ENCODE measurements at places on chromosomes 3 and 15.

- no peak for DNase-seq
Observed at GRCh38 chr3:61029194-61029593, 222.1 kb downstream of the FHIT start.

GRCh38 chr3:133292296-133292695 lies 107.6 kb upstream of the BFSP2 start:
- DNase-seq, result no peak

DNA sequence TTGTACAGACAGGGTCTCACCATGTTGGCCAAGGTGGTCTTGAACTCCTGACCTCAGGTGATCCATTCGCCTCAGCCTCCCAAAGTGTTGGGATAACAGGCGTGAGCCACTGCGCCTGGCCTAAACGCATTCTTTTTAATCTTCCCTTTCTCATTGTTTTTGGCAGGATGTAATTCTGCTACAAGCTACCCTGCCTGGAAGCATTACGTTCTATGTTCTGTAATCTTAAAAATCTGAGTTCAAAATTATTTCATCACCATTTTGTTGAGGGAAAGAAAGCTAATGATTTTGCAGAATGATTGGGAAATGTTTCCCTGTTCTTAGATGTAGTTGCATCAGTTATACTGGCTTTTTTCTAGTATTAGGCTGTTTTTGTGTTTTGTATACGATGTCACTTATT lies 71.5 kb downstream of the RGMA start:
- DNase-seq, result peak; percentile 54

DNA sequence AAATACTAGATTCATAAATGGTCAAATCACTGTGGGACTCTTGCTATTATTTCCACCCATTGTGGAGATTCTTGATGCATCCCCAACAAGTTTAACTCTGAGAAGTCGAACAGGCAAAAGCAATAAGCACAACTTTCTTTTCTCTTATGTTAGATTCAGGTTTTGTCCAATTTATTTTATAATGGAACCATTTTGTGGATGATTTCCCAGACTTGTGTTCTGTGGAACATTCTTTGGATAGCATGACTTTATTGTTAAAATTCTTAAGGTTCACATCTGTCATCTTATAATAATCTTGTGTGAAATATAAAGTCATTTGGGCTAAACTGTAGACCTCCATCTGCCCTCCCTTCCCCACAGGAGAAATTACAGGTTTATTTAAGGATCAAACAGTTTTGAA lies 213.7 kb downstream of the LPP start:
- no peak for DNase-seq

DNA sequence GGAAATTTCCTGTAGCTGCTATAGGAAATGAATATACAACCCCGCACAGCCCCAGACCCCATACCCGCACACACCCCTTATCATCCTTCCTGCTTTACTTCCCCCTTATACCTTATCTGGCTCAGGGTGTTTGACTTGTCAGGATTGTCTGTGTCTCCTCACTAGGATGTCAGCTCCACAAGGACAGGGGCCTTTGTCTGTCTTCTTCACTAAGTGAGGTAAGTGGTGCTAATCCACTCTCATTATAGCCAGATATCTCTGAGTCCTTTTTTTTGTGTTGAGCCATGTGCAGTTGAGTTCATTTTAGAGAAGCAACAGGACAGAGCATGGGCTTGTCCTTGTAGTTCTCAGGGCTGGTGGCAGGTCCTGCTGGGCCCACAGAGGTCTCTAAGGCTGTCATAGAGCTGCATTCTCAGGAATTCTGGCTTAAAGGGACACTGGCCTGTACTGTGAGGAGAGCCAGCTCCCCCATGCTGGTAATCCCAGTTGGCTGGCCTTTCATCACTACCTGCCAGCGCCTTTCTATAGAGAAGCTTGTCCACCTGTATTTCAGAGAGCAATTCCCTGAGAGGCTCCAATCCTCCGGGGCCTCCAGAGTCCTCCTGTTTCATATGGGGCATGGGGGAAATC lies 9.0 kb downstream of the KY start:
- no peak for DNase-seq

GRCh38 chr3:119349354-119350041 lies 55.3 kb downstream of the ARHGAP31 start:
- no peak for DNase-seq

GRCh38 chr3:155744626-155745324 lies at the start of gene PLCH1:
TSS of gene PLCH1 (minus strand) at chr3:155745071. CDS start at chr3:155704224, 40,847 bp downstream.
- peak; percentile 40 for DNase-seq

DNA sequence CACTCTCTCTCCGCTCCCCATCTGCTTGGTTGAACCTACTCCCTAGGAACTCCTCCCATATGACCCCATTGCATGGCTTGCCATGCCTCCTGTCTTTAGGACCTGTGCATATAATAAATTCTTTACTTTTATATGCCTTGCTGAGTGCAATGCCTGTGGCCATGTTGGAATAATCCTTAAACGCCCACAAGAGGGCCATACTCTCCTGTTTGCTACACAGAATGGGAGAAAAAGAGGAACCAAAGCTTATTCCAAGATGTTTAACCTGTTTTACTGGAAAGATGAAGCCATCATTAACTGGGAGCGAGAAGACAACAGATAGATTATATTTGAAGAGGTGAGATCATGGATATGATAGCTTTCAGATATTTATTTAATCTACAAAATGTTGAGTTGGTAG lies 1097.8 kb downstream of the NAALADL2 start:
- DNase-seq, result no peak

GRCh38 chr3:196654735-196655090 lies 15.2 kb downstream of the NRROS start:
- no peak for DNase-seq

DNA sequence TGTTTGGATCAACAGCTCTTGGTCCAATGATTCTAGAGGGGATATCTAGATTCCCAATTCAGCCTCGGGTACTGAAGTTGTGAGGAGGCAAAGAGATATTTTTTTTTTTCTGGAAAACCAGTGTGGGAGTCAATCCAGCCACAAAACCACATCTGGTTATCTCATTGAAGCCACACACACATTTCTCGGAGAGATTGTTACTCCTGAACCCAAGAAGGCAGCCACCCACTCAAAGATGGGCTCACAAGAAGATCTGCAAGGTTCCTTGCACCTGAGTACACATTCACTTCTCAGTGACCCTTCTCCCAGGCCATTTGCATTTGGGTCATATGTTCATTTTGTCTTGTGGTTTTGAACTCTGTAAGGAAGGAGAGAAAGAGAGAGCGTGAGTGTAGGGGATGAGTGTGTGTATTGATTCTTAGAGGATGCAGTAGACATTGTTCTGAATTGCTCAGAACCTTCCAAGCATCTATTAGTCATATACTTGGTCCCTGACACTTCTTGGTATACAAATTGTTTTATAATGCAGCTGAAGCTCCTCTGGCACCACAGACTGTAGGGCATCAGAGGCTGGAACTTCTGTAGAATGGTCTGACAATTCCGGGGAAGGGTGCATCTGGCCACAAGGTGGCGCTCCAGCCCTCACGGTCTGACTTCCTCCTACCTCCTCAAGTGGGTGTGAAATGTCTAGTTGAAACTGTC lies 39.3 kb upstream of the TRA2B start:
- DNase-seq, result peak; percentile 79

- DNase-seq, result no peak
Observed at GRCh38 chr15:100890051-100890720, 10.6 kb downstream of the ALDH1A3 start.

DNA sequence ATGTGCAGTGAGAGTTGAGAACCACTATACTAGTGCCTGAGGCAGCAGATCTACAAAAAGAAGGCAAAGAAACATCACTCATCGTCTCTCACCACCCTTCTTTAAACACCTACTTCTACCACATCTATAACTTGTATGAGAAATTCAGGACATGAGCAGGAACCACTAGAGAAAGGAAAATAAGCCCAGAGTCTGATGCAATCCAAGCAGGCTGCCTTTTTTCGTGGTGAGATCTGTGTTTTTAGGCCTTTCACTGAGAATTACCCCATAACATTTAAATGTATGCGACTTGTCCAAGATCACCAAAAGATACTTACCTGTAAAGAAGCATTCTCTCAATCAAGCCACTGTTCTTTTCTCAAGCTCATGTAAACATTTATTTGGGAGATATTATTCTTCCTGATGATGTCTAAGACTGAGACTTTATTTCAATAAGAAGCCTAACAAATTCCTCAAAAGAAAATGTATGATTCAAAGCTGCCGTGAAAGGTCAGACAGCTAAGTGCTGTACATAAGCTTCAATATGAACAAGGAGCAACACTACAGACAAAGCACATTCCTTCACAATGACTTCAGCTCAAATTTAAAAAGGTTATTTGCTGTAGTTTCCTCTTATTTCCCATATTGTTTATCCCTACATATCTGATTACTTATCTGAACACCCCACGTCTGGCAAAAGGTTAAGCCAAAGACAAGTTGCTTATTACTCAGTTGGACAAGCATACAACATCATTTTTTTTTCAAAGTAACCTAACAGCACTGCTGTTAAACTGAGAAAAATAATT lies 16.5 kb downstream of the SPICE1 start:
- no peak for DNase-seq

DNA sequence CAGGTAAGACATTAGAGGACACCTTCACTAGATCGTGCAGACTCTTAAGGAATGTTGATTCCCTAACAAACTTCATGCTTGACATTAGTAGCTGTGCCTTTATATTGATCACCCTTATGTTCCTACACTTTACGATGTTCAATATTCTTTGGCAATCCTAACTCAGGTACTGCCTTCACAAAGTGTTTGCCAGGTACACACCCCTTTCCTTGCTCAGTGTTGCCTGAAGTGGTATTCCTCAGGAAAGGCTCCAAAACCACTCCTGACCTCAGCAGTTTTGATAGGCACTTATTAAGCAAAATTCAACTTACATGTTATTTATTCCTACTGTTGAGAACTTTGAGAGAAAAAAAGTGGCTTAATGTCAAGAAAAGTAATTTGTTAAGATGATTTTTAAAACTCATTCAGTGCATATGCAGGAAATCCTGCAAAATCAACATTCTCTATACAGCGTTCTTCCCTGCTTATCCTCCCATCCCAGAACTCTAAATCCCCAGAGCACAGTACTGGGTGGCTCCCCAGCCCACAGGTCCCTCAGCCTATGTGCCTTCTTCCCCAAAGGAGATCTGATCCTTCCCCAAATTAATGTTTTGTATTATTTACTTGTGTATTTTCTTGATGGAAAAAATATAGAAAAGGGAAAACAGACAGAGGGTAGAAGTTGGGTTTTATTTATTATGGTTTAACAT lies 260.7 kb downstream of the MECOM start:
- no peak for DNase-seq

- no peak for DNase-seq
Observed at GRCh38 chr3:187943677-187944389, 198.6 kb upstream of the BCL6 start.

DNA sequence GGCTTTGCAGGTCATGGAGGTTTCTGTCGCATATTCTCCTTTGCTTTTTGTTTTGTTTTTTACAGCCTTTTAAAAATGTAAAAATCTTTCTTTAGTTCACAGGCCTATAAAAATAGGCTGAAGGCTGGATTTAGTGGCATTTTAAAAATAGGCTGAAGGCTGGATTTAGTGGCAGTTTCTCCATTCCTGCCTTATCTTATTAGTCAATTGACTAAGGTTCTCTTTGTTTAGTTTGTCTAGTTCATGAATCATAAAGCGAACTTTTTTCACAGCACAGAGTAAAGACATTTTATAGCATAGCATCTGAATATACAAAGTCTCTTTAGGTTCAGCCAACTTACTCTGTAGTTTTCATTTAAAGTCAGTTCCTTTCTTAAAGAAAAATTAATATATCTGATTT lies 31.4 kb downstream of the AP4E1 start:
- no peak for DNase-seq

DNA sequence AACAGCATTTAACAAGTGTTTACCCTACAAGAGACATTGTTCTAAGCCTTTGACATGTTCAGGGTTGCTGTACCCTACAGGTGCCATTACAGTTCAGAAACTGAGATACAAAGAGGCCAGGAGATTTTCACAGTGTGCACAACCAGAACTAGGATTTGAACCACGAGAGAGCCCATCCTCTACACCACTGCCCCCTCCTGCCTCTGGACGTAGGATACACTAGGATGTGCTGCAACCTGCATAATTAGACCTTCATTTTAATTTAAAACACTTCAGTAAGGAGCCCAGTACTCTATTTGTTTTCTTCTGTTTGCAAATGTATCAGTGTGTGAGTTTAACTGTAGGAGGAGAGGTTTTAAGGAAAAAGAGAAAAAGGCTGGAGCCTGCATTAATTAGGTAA lies 123.1 kb upstream of the RARB start:
- no peak for DNase-seq

DNA sequence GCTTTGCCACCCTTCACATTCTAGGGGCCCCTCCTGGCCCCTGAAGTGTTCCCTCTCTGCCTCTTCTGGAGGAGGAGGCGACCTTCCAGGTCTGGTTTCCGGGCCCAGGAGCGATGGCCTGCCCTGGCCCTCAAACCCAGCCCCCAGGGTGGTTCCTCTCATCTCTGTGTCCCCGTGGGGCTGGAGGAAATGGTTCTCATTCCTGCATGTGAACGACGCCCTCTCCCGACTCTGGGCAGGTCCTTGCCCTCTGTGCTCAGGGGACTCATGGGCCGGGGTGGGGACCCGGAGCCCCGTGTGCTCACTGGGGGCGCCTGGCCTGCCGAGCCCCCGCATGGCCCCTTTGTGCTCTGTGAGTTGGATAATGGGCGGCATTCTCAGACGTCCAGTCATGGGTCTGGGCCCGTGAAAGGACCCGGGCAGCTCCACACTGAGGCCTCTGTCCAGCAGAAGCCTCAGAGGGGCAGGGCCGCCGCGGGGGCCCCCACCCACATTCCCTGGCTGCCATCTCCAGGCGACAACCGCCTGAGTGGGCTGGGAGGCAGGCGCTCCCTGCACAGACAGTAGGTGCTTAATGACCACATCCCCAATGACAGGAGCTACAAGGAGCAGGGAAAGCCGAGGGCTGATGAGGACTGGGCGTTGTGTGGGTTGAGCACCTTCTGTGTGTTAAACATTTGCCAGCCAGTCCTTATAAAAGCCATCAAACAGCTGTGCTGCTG lies 5.5 kb upstream of the PLXND1 start:
- no peak for DNase-seq

DNA sequence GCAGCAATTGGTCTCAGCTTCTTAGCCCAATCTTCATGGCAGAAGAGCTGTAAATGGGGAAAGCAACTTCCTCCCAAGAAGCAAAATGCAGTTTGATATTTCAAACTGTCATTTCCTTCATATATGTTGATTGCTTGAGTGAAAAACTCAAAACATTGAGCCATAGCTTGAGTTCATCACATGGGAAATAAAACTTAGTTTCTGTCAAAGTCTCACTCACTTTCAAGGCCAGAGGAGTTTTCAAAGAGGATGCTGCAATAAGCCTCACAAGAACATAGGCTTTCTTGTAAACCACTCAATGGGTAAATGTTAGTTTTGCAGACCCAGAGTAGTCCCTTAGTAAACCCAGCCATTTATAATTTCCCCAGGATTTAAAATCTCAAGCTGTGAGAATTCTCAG lies 29.1 kb upstream of the SUCLG2 start:
- DNase-seq, result peak; percentile 15

- DNase-seq, result no peak
Observed at GRCh38 chr3:129599073-129599472, 7.4 kb downstream of the PLXND1 start.

GRCh38 chr15:62067448-62068044 lies 769 bp downstream of the C2CD4A start:
- no peak for DNase-seq

- DNase-seq, result no peak
Observed at GRCh38 chr15:101378171-101378755, 83.2 kb upstream of the SNRPA1 start.

All from inflammatory macrophage treated with lipopolysaccharide for 4 hours (primary cell).